Smooth muscle cell of the pulmonary artery (primary cell): ENCODE measurements at places on chromosomes 1 and 21. TPM values are rescaled to one million over a fixed set of nuclear protein-coding genes. Genes with fewer than 3 reads are reported as not detected.

Gene NR1I3
- total RNA-seq: not detected in 2 replicates

Gene TRNP1
- 13.0 and 15.4 TPM in 2 replicates for total RNA-seq

Gene ELAPOR1
- total RNA-seq: 0.39 and 0.59 TPM in 2 replicates

Gene CFHR5
- not detected in 2 replicates for total RNA-seq

Gene OR2L3
- total RNA-seq: not detected in 2 replicates

Gene OR2L2
- total RNA-seq: not detected in 2 replicates

Gene PIGR
- not detected in 2 replicates for total RNA-seq
